Skin of body (tissue), 3 donors: ENCODE measurements at places on chromosomes 5 and 9.

- no peak for DNase-seq
Observed at GRCh38 chr5:116566251-116566650, 8.4 kb downstream of the SEMA6A start.

DNA sequence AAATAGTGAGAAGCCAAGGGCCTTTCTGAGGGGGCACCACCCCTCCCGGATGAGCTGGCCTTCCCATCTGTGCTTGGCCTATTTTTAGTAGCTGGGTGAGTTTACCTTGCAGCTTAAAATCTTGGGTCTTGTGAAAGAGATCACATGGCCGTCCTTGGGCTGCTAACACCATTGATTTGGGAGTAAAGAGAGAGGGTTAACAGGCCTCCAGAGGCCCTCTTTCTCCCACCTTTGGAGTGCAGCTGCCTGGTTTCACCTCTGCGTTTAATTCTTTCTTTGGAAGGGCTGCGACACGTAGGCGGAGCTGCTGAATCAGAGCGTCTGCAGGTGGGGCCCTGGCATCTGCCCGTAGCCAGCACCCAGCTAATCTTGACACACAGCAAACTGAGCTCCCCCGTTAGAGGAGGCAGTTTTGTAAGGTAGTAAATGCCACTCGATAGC, 12.8 kb downstream of the OLFM1 start:
- DNase-seq = no peak

DNA sequence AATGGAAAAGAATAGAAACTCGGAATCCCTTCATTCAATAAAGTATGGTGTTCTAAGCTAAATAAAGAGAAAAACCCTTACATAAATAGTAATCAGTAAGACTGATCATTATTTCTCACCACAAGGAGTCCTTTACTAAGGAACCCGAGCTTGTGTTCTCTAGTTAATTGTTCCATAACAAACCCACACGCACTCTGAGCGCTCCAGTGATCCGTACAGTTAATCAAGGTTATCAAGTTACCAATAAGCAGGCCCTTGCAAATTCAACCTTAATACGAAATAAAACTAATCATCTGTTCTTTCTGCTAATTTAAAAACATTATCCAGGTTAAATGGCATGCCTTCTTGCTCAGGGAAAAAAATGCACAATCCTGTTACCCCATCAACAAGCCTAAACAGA, 224.4 kb downstream of the FRMD3 start:
- no peak for DNase-seq

GRCh38 chr5:19564036-19564435, 424.0 kb downstream of the CDH18 start:
- DNase-seq = no peak

DNA sequence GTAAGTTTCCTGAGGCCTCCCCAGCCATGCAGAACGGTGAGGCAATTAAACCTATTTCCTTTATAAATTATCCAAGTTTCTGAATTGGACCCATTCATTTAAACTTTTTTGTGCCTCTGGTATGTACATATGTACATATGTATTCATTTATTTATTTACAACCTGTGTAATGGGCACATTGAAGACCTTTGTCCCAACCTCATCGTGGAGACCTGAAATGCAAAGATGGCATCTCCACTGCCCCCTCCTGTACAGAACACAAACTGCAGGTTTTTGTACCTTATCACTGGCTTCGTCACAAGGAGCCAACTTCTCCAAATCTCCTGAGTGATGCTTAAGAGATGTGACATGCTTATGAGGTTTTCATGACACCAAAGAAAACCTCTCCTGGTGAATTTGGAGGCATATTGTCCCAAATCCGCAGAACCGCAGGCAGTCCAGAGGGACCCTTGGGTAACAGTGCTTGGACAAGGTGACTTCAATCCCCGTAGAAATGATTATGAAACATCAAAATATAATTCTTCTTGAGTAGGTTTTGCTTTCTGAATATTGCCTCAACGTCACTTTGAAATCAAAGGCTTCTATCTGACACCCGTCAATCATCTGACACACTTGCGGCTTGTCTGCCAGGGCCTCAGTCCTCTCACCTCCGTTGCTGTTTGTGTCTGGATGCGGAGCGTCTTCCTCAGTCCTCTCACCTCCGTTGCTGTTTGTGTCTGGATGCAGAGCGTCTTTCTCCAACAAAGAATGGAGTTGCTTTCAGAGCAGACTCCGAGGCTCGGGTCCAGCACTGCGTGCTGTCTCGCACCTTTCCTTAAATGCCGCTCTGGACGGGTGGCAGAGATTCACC, 135.0 kb upstream of the IRX4 start:
- DNase-seq = no peak

DNA sequence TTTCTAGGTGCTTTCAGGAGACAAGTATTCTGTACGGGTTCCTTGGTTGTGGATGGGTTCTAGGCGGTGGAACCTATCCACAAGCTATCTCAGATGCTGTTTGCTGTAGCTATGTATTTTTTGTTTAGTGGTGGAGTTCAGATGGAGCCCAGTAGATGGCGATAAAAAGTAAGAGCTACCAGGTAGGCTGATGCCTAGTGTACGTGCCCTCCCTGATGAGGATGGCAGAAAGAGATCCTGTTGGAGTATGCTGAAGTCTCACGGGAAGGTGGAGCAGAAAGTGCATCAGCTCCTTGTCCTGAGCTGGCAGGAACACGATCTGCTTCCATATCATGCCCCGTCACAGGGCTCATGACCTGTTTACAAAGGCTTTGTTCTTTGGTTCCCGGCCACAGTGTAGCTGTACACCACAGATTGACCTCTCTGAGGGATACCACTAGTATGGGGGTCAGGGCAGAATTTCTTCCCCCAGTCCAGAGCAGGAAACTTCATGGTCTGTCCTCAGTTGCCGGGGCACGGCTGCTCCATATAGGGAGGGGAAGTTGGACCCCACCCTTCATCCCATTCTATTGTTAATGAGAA, 12.6 kb upstream of the UGT3A2 start:
- no peak for DNase-seq

DNA sequence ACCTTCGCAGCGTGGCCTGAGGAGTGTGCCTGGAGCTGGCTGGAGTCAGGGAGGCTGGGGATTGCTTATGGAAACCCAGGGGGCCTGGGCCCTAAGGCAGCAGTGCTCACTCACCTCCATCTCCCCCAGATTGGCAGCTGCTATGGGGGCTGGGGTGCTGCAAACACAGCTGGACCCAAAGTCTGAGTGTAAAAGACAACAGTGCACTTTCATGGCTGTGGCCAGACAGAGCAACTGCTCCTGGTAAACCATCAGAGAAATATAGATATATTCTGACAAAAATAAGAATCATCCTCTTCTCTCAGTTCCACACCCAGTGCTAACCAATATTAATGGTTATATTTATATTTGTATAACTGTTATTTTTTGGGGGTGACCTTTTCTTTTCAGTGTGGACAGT, 123.9 kb downstream of the TENT4A start:
- DNase-seq = no peak

DNA sequence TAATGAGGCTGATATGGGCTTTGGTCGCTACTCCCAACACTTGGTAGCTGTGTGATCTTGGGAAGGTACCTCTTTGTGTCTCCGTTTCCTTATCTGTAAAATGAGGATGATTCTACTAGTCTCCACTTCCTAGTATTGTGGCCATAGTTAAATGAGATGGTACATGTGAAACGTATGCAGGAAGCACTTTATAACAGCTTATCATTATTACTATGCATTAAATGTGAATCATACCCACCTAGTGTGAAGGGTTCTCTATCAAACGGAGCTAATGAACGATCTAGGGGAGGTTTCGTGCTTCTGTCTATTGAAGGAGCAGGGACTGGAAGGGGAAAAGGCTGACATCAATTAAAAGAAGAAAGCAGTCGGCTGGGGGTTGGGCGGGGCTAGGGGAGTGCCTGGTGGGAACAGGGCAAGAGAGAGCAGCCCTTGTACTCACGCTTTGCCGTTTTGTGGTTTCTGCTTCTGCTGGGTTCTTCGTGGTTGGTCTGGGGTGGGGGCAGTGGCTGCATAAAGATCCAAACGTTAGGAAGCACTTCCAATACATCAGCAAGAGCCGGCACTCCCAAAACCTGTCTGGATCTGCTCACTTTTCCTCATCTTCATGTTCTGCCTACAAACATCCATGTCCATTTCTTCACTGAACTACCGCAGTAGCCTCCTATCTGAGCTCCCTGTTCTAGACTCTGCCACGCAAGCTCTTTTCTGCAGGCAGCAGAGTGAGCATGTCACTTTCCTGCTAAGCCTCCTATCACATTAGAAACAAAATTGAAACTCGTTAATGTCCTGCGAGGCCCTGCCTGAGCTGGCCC, 30.8 kb downstream of the LCP2 start:
- DNase-seq = no peak

GRCh38 chr5:100584889-100585288, 49.7 kb downstream of the FAM174A start:
- DNase-seq = peak; percentile 6

- DNase-seq = no peak
Observed at GRCh38 chr9:108167136-108167900, 677.7 kb upstream of the KLF4 start.

- no peak for DNase-seq
Observed at GRCh38 chr5:107968406-107968843, 297.7 kb upstream of the EFNA5 start.

DNA sequence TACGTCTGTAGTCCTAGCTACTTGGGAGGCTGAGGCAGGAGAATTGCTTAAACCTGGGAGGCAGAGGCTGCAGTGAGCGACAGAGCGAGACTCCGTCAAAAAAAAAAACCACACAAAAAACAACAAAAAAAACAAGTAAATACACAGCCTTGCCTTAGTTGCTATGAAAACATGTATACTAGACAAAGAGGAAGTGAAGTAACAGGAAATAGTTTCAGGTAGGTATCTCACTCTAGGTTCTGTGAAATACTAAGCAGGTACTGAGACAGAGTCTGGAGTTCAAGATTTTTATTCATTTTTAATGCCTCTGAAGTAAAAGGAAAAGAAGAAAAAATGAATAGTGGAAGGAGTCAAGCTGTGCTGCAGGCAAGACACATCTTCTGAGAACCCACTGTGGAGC, 687.9 kb upstream of the RGMB start:
- DNase-seq = no peak

DNA sequence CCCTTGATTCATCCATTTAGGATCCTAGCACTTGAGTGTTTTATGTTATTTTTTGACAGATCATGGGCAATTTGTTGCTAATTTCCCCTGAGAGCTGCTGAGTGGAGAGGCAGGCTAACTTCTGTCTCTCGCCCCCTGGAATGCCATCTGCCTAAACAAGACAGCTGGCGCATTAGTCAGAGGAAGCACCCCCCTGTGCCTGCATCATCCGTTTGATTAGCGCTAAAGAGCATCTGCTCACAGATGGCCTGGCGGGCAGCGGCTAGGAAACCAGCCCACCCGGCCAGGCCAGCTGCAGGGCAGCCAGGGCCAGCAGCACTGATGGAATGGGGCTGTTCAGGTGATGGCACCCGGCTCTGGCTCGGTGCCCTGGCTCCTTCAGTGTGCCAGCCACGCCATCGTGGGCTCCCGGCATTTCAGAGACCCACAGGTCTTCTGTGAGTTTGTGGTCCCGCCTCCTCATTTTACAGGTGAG, 22.9 kb upstream of the ASS1 start:
- DNase-seq = peak; percentile 59

- DNase-seq = peak; percentile 13
Observed at GRCh38 chr5:140336388-140336787, 10.0 kb downstream of the HBEGF start.
